ENCODE measurements at places on chromosomes 4 and X. TPM values are rescaled to one million over a fixed set of nuclear protein-coding genes. Genes with fewer than 3 reads are reported as not detected.

FAM193A gene
- 24.7 TPM for total RNA-seq

MAGEA1 gene
- not detected for total RNA-seq

CLDN22 gene
- total RNA-seq = not detected

PPARGC1A gene
- total RNA-seq = not detected

ZFP92 gene
- total RNA-seq = 1.5 TPM

TCEAL7 gene
- total RNA-seq = 5.0 TPM

RPS6KA6 gene
- 0.40 TPM for total RNA-seq

RAB28 gene
- 17.8 TPM for total RNA-seq

PLS3 gene
- 730 TPM for total RNA-seq

BEX4 gene
- total RNA-seq = 24.3 TPM

P2RY10 gene
- not detected for total RNA-seq

LINC00632 gene
- 2.8 TPM for total RNA-seq

SLITRK2 gene
- total RNA-seq = not detected

ABLIM2 gene
- 0.80 TPM for total RNA-seq

CITED1 gene
- not detected for total RNA-seq

TSPAN6 gene
- 60.9 TPM for total RNA-seq

RIBC1 gene
- 0.13 TPM for total RNA-seq

MAGEB2 gene
- not detected for total RNA-seq

PAK3 gene
- total RNA-seq = 1.1 TPM

BMP3 gene
- not detected for total RNA-seq

CENPVL1 gene
- total RNA-seq = not detected

ADGRG2 gene
- not detected for total RNA-seq

CXorf49 gene
- not detected for total RNA-seq

SFRP2 gene
- not detected for total RNA-seq

CLNK gene
- total RNA-seq = not detected

TRAPPC2 gene
- total RNA-seq = 20.5 TPM

HTRA3 gene
- total RNA-seq = 1.9 TPM

CORIN gene
- total RNA-seq = under 0.01 TPM

HDAC6 gene
- 20.6 TPM for total RNA-seq

NXF2B gene
- total RNA-seq = not detected

ASB12 gene
- total RNA-seq = 0.14 TPM

IL2 gene
- total RNA-seq = not detected

ARMCX2 gene
- 47.0 TPM for total RNA-seq

TRIM61 gene
- not detected for total RNA-seq

MAD2L1 gene
- total RNA-seq = 54.9 TPM

FATE1 gene
- total RNA-seq = not detected

MSX1 gene
- 5.5 TPM for total RNA-seq

CXCL10 gene
- not detected for total RNA-seq

RHOXF1 gene
- not detected for total RNA-seq

PHF8 gene
- total RNA-seq = 27.1 TPM

SMAD1 gene
- 125 TPM for total RNA-seq

KLKB1 gene
- total RNA-seq = not detected

ATP6AP2 gene
- total RNA-seq = 95.2 TPM

SH3RF1 gene
- 27.1 TPM for total RNA-seq

All from thoracic aorta endothelial cell (primary cell).